ENCODE measurements at places on chromosomes 1 and 21.

DNA sequence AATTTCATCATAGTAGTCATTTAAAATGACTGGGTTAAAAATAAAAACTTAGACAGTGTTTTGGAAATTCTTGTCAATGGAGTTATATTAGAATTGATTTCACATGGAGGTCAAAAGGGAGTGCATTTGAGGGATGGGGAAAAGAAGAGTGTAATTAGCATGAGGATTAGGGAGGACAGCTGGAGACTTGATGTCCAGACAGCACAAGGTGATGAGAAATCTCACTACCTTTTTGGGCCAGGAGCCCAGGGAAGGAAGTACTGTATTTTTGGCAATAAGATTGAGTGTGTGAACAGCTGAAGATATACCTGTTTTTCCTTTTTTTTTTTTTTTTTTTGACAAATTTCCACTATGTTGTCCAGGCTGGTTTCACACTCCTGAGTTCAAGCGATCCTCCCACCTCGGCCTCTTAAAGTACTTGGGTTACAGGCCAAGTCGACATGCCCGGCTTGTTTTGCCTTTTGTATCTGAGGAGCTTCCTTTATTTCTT is 163.6 kb downstream of the PAPPA2 start:
- DNase-seq, result no peak

- DNase-seq, result no peak
Observed at GRCh38 chr21:38333301-38334272, 76.8 kb downstream of the KCNJ15 start.

- DNase-seq, result no peak
Observed at GRCh38 chr1:168553680-168554553, 10.1 kb upstream of the XCL2 start.

- no peak for DNase-seq
Observed at GRCh38 chr1:170354690-170355089, 177.3 kb upstream of the GORAB start.

DNA sequence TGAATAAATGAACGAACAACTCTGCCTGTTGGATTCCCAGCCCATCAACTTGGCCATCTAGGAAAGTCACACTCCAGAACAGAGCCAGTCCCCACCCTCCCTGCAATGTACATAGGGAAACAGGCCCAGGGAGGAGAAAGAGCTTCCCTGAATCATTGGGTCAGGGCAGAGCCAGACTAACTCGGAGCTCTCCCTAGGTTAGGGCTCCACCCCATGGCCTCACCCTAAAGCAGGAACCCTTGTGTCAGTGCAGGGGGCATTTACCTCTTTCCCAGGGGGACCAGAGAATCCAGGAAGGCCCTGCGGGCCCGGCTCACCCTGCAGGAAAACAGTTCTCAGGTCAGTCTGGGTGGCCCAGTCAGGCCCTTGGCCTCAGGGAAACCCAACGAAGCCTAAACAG is 11.6 kb downstream of the COL9A2 start:
- no peak for DNase-seq

DNA sequence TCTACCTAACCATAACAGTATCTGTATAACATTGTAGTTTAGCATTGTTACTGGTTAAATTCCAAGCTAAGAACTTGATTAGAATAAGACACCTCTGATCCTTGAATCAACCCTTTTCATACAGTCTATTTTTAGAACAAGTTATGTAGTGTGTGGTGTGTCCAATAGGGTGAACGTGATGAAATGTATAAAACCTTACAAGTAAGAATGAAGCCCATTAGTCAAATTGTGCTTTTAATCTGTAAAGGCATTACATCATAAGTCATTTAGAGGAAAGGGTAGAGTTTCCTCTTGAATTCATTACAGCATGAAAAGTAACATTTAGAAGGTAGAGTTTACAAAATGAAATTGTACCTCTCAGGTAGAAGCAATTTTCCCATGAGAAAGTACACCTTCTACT is 479.2 kb downstream of the LTN1 start:
- no peak for DNase-seq

DNA sequence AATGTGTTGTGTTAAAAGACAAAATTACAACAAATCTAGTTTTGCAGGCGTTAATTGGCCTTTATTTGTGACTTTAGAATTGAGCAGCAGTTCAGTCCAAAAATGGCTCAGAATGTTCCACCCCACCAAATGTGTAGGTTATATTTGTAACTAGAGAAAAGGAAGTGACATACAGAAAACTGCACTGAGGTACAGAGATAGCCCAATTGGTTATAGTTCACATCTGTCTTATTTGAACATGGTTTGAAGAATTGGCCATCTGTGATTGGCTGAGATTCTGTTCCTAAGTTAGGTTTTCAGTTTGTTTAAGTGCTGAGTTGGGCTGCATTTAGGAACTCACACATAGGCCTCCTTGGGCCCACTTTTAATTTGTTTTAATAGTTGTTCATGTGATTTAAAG is 12.0 kb upstream of the FMO2 start:
- no peak for DNase-seq

All from activated CD4-positive, alpha-beta T cell treated with anti-CD3 and anti-CD28 coated beads for 4 hours (primary cell).